ENCODE measurements at places on chromosomes 6 and 20.

- DNase-seq: no peak
Measured at GRCh38 chr6:32815115-32815514, 1.7 kb downstream of the HLA-DOB start.

- DNase-seq: no peak
Measured at GRCh38 chr6:144036064-144036834, 28.2 kb upstream of the PLAGL1 start.

DNA sequence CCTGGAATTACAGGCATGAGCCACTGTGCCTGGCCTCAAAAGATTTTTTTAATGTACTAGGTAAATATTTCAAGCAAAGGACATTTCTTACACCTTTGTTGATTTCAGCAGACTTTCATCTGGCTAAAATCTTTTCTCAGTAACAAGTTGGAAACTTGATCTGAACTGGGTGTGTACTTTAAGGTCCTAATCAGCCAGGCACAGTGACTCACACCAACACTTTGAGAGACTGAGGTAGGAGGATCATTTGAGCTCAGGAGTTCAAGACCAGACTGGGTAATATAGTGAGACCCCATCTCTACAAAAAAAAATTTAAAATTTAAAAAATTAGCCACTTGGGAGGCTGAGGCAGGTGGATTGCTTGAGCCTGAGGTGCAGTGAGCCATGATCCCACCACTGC, 7.0 kb upstream of the RALGAPA2 start:
- DNase-seq: no peak

- no peak for DNase-seq
Measured at GRCh38 chr6:164502833-164503232, 806.6 kb downstream of the C6orf118 start.

DNA sequence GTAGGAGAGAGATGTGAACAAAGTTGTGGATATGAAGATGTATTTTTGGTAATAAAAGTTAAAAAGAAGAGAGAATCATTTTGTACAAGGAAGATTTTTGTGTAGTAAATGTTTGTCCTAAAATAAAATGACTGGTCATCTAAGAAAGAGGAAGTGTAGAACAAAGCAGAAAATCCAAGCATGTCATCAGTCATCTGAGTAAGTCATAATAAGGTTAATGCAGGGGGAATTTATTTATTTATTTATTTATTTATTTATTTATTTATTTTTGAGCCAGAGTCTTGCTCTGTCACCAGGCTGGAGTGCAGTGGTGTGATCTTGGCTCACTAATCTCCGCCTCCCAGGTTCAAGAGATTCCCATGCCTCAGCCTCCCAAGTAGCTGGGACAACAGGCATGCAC, 15.7 kb upstream of the CGA start:
- DNase-seq: no peak

DNA sequence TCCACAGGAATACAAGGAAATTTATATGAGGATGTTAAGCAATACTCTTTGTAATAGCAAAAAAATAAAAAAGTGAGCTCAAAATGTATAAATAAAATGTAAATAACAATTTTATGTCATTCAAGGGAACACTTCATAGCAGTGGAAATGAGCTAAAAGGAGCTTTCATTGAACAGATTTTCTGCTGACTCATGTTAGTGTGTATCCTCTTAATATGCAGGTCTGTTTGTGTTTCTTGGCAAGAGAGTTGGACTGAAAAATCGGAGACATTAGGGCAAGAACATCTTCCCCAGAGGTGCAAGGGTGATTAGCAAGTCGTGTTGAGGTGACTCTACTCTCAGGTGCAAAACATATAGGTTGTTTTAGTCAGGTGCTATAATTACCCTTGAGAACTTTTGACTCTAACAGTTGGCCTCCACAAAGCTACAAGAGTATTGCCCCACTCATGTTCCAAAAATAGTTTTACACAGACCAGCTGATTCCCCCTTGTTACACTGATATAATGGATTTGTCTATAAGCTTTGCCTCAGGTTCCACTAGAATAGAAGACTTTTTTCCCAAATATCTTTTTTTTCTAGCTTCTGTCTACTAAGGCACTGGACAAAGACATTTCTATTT, 702.9 kb downstream of the TENT5A start:
- DNase-seq: no peak

DNA sequence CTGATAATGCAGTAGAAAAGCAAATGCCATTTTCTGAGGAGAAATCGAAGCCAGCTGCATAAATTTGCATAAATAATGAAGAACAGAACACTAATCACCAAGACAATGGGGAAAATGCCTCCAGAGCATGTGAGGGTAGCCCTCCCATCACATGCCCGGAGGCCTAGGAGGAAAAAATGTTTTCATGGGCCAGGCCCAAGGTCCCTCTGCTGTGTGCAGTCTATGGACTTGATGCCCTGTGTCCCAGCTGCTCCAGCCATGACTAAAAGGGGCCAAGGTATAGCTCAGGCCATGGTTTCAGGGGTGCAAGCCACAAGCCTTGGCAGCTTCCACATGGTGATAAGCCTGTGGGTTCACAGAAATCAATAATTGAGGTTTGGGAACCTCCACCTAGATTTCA, 164.1 kb downstream of the HAO1 start:
- no peak for DNase-seq

DNA sequence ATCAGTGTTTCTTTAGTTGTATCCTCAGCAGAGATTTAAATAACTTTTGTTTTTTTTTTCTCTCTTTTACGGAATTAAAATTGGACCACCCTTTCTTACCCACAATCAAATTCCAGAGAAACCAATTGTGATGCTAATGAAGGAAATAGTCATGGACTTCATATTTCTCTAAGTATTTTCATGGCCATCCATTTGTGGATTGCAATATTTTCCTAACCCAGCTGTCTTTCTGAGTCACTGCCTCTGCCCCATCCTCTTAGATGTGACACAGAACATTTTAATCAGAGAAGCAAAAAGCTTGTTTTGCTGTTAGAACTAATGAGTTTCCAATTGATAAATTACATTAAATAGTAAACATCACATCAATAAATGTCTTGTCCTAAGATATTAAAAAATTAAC, 405.5 kb upstream of the ADGRB3 start:
- no peak for DNase-seq

DNA sequence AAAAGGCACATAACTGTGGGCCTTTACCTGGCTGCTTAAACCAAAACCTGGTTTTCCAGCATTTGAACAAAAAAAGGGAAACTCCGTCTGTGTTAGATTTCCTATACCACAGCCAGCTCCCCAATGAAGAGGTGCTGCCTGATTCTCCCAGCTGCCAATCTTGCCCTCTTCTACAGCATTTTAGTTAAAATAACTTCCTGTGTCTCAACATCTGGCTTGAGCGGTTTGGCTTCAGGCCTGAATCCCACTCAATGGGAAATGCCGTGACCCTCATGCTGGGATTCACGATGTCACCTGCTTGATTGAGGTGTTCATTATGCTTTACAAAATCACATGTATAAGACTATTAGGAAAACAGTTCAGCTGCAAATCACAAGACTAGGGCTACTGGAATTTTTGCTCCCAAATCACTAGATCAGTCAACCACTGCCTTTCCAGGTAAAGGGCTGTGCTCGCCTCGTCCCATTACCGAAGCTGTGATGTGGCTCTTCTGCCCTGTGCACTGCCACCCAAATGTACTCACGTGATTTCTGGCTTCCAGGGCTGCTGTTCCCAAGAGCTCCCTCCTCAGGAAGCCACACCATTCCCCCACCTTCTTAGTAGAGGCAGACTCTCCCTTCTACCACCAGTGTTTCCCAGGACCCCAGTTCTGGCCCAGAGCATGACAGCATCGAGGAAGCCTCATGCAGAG, 94.6 kb downstream of the PSMG4 start:
- DNase-seq: no peak

GRCh38 chr20:57364451-57364850, 13.4 kb downstream of the RAE1 start:
- no peak for DNase-seq

GRCh38 chr6:26286168-26286877, 78.7 kb upstream of the BTN3A2 start:
- DNase-seq: peak; percentile 51
